ENCODE measurements at places on chromosomes 2 and 18. TPM values are rescaled to one million over a fixed set of nuclear protein-coding genes. Genes with fewer than 3 reads are reported as not detected.

EVA1A gene
- 0.68 TPM for total RNA-seq

PTPN18 gene
- 16.3 TPM for total RNA-seq

TRABD2A gene
- total RNA-seq: 1.7 TPM

KCNJ3 gene
- not detected for total RNA-seq

GKN2 gene
- not detected for total RNA-seq

- DNase-seq: no peak
- H3K36me3 ChIP-seq: peaks cover 2% of the 10 kb centered on the region
- H3K27ac ChIP-seq: no peak overlapping the region
- H3K27me3 ChIP-seq: no peaks in the 10 kb centered on the region
- no peaks in the 10 kb centered on the region for H3K4me1 ChIP-seq
- no peak overlapping the region for H3K4me3 ChIP-seq
Observed at GRCh38 chr2:191296083-191297006, 51.1 kb downstream of the MYO1B start.

DNA sequence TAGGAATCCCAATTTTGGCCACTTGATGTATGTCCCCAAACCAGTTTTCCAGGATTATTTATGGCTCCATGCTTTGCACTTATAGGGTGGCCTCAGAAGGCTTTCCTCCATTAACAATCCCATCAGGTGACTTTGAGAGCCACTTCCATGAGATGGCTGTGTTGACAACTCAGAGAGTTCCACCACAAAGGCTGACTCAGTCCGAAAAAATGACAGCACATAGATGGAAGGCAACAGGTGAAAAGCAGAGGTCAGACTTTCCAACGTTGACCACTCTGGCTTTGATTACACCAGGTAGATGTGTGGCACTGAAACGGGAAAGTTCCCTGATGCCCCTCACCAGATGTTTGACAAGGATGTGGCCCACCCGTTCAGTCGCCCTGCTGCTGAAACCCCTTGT, 431.4 kb upstream of the TNP1 start:
- H3K4me3 ChIP-seq: no peak overlapping the region
- H3K27me3 ChIP-seq: no peaks in the 10 kb centered on the region
- H3K27ac ChIP-seq: no peak overlapping the region
- H3K36me3 ChIP-seq: peaks cover 8% of the 10 kb centered on the region
- H3K4me1 ChIP-seq: peaks cover 8% of the 10 kb centered on the region
- no peak for DNase-seq

GRCh38 chr18:40882468-40882867, 1072.6 kb upstream of the PIK3C3 start:
- H3K27me3 ChIP-seq: no peaks in the 10 kb centered on the region
- DNase-seq: no peak
- H3K4me1 ChIP-seq: no peaks in the 10 kb centered on the region

DNA sequence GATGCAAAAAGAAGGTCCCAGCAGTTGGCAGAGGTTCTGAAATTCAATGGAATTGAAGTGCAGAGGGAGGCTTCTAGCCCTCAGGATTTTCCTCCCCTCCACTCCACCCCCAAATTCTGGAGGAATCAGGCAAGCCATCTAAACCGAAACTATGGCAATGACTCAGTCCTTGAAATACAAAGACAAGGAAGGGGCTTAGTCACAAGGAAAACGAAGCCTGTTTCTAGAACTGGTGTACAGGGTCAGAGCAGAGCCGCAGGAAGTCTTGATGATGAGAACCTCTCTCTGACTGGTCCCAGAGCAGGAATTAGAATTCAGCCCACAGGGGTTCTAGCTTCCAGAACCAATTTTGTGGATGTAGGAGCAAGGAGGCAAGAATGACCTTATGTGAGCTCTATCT, 111.7 kb upstream of the SCN1A start:
- H3K27ac ChIP-seq: no peak overlapping the region
- H3K27me3 ChIP-seq: no peaks in the 10 kb centered on the region
- no peaks in the 10 kb centered on the region for H3K36me3 ChIP-seq
- no peak for DNase-seq

DNA sequence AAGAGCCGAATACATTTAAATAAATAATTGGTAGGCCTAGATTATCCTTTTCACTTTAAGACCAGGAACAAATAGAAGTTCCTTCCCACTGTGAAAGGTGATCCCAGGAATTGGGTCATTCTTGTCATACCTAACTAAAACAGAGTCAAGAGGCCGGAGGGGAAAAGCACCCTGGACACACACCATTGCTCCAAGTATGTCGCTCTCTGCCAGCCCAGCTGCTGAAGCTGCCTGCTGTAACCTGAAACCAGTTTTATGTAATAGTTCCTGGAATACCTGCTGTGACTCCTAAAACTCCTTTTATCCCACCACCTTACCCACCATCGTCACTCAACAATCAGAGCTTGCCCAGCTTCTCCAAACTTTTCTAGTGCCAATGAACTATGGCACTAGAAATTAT, 217.1 kb downstream of the PTPRM start:
- no peak overlapping the region for H3K4me3 ChIP-seq
- no peaks in the 10 kb centered on the region for H3K4me1 ChIP-seq
- no peaks in the 10 kb centered on the region for H3K36me3 ChIP-seq
- no peak overlapping the region for H3K27ac ChIP-seq

- H3K27me3 ChIP-seq: no peaks in the 10 kb centered on the region
- H3K4me1 ChIP-seq: no peaks in the 10 kb centered on the region
- no peak for DNase-seq
- H3K4me3 ChIP-seq: no peak overlapping the region
Observed at GRCh38 chr18:63208676-63209075, 110.9 kb downstream of the BCL2 start.

DNA sequence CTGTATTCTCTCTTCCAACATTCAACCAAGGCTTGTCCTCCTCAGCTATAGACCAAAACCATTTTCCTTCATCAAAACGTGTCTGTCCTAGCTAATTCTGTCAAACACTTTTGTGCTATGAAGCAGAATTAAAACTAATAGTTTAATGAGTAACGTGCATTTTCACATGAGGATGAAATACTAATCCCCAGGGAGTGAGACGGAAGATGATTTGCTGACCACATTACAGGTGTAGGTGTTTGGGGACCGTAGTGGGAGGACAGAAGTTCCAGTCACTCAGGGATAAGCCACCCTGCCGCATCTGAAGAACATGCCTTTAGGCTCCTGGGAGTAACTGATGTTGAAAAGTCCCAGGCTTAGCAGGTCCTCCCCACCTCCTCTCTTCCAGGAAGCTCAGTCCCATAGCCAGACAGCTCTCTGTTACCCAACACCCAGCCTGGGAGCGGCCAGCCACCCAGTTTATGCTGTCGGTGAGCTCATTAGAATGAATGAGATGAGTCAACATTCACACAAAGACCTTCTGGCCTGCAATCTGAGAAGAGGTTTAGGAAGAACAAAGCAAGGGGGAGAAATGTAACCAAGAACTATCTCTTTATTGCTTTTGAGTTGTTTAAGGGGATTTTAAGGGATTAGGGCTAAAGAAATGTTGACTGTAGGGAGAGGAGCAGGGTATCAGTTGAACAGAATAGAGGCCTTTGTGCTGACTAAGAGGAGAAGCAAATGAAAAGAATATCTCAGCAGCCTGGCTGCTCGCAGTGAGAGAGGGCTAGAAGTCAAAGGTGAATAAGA, 122.5 kb downstream of the FOXI3 start:
- H3K27ac ChIP-seq: no peak overlapping the region
- H3K4me1 ChIP-seq: peaks cover 3% of the 10 kb centered on the region
- H3K27me3 ChIP-seq: no peaks in the 10 kb centered on the region
- H3K4me3 ChIP-seq: no peak overlapping the region
- DNase-seq: peak; percentile 84

DNA sequence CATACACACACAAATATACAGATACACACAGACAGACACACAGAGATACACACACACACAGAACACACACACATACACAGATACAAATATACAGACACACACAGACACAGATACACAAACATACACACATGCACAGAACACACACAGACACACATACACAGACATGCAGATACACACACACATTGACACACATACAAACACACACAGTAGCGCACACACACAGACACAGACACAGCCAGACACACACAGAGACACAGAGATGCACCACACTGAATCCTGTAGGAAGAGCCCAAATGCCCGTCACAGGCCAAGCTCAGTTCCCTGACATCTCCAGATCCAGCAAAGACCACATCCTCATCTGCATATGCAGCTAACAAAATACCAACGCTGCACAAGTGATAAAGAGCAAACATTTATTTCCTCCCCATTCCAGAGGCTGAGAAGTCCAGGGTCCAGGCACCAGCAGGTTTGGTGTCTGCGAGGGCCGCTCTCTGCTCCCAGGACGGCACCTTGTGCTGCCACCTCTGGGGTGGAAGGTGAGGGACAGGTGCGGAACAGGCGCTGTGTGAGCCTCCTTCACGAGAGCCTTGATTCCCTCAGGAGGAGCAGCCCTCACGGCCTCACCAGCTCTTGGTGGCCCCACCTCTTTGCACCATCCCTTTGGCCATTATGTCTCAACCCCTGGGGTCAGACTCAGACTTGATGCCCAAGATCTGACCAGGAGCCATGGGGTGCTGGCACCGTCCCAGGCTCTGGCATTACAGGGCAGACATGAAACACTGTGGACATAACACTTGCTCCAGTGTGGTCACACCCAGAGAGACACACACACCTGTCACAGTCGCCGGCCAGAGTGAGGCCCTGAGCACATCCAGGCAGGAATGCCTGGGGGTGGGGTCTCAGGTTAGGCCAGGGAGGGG, 108.7 kb downstream of the NDUFA10 start:
- no peak overlapping the region for H3K27ac ChIP-seq
- H3K27me3 ChIP-seq: no peaks in the 10 kb centered on the region
- peaks cover 9% of the 10 kb centered on the region for H3K36me3 ChIP-seq
- H3K4me1 ChIP-seq: no peaks in the 10 kb centered on the region

DNA sequence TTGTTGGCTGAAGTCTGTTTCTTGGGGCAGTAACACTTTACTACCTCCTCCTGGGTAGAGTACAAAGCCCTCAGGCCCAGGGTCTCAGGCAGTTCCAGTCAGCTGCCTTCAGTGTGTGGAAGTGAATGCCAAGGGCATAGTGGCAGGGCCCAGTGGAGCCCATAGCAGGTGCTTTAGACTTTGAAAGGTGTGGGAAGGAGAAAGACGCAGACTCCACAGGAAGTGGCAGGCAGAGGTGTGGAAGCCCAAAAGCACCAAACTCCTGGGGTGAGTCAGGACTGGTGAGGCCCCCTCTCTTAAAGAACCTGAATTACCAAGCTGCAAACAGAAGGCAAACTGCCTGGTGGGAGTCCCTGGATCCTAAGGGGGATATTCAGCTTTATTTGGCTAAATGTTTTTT, 45.3 kb downstream of the ADAM23 start:
- H3K4me1 ChIP-seq: no peaks in the 10 kb centered on the region
- no peaks in the 10 kb centered on the region for H3K27me3 ChIP-seq
- DNase-seq: no peak
- peaks cover 34% of the 10 kb centered on the region for H3K36me3 ChIP-seq
- H3K4me3 ChIP-seq: no peak overlapping the region

DNA sequence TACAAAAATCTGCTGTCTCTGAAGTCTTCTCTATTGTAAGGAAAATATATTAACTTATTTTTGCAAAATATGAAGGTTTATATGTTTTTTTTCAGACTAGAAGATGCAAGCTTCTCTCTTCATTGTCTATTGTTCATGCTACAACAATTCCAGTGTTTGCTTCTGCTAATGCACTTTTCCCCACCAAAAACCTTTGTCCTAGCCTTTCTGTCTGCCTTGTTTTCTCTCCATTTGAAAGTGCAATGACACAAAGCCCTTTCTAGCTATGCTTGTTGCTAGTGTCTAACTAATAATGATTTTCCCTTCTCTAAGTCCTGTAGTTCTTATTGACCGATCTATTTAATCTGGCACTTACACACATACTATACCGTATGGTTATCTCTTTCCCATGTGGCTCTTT, 369.5 kb upstream of the CELF4 start:
- H3K4me3 ChIP-seq: no peak overlapping the region
- no peak for DNase-seq
- peaks cover 3% of the 10 kb centered on the region for H3K36me3 ChIP-seq
- no peak overlapping the region for H3K27ac ChIP-seq
- no peaks in the 10 kb centered on the region for H3K4me1 ChIP-seq
- no peaks in the 10 kb centered on the region for H3K27me3 ChIP-seq

DNA sequence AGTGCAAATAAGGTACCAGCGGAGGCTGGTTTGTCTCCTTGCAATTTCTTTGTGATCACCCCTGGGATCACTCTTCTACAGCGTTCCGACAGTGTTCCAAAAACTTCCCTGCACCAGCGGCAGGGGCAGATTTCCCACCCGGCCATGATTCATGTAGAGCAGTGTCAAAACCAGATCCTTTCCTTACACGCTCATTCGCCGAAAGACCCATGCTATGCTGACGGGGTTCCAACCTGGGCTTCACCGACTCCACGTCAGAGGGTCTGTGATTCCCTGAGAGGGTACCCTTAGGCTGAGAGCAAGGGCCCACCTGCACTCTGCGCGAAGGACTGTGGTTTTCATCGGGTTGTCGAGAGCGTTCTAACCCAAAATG, 423 bp upstream of the TTC27 start:
- H3K36me3 ChIP-seq: peaks cover 16% of the 10 kb centered on the region
- no peaks in the 10 kb centered on the region for H3K27me3 ChIP-seq
- H3K4me1 ChIP-seq: no peaks in the 10 kb centered on the region
- peak overlapping the region; percentile 97 for H3K4me3 ChIP-seq
- H3K27ac ChIP-seq: no peak overlapping the region

GRCh38 chr2:168165397-168165796, 82.0 kb downstream of the STK39 start:
- H3K36me3 ChIP-seq: peaks cover 10% of the 10 kb centered on the region
- no peak for DNase-seq
- H3K4me1 ChIP-seq: peaks cover 2% of the 10 kb centered on the region
- no peak overlapping the region for H3K27ac ChIP-seq
- H3K4me3 ChIP-seq: no peak overlapping the region

GRCh38 chr2:25684577-25685473, 11.4 kb upstream of the DTNB start:
- DNase-seq: no peak
- no peaks in the 10 kb centered on the region for H3K36me3 ChIP-seq
- no peak overlapping the region for H3K27ac ChIP-seq
- H3K27me3 ChIP-seq: no peaks in the 10 kb centered on the region
- H3K4me1 ChIP-seq: no peaks in the 10 kb centered on the region

GRCh38 chr2:54958717-54959371, 91.4 kb downstream of the RTN4 start:
- no peaks in the 10 kb centered on the region for H3K27me3 ChIP-seq
- DNase-seq: no peak
- H3K4me1 ChIP-seq: no peaks in the 10 kb centered on the region
- no peak overlapping the region for H3K4me3 ChIP-seq

DNA sequence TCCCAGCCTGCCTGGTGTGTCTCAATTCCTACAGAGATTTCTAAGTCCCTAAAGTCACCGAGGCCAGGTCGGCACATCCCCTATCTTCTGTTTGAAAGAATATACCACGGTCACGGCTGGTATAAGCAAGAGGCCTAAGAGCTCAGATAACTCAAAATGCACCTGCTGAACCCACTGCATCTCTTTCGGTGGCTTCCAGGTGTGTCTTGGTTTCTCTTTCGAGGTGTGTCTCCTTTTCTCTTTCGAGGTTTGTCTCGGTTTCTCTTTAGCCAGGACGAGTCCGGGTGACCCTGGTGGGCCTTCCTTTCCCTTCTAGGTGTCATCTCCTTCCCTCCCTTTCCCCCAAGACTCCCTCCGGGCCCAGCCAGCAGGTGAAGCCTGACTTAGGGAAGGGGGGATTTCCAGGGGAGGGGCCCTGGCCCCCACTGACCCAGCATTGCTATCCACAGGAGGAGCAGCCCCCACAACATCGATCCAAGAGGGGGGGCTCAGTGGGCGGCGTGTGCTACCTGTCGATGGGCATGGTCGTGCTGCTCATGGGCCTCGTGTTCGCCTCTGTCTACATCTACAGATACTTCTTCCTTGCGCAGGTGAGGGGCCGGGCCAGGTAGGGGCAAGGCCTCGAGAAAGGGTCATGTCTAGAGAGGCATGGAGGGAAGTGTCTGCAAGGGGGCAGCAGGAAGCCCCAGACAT, 8.4 kb downstream of the ITM2C start:
- peaks cover 6% of the 10 kb centered on the region for H3K4me1 ChIP-seq
- peaks cover 37% of the 10 kb centered on the region for H3K36me3 ChIP-seq
- H3K27ac ChIP-seq: no peak overlapping the region
- H3K27me3 ChIP-seq: no peaks in the 10 kb centered on the region

Measured in H9 (cell line).